ENCODE measurements at places on chromosomes 2 and 18. TPM values are rescaled to one million over a fixed set of nuclear protein-coding genes. Genes with fewer than 3 reads are reported as not detected.

DNA sequence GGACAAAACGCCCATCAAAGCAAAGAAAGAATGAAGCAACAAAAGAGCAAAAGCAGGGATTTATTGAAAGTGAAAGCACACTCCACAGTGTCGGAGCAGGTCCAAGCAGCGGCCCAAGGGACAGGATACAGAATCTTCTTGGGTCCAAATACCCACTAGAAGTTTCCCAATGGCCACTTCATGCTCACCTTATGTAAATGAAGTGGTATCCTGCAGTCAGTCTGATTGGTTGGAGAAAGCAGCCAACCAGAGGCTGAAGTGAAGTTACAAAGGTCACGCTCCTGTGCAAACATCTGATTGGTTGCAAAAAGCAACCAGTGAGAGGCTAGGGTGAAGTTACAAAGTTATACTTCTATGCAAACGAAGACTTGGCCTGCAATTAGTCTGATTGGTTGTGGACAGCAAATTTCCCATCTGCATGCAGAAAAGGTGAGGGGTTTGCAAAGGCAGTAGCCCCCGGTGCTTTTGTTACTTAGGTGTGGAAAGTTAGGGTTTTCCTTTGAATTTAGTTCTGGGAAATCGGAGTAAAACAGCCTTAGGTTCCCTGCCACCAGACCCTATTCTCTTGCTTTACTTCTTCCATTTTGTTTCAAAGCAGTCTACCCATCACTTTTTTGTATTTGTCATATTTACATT lies 12.9 kb downstream of the DUSP19 start:
- DNase-seq = no peak

DNA sequence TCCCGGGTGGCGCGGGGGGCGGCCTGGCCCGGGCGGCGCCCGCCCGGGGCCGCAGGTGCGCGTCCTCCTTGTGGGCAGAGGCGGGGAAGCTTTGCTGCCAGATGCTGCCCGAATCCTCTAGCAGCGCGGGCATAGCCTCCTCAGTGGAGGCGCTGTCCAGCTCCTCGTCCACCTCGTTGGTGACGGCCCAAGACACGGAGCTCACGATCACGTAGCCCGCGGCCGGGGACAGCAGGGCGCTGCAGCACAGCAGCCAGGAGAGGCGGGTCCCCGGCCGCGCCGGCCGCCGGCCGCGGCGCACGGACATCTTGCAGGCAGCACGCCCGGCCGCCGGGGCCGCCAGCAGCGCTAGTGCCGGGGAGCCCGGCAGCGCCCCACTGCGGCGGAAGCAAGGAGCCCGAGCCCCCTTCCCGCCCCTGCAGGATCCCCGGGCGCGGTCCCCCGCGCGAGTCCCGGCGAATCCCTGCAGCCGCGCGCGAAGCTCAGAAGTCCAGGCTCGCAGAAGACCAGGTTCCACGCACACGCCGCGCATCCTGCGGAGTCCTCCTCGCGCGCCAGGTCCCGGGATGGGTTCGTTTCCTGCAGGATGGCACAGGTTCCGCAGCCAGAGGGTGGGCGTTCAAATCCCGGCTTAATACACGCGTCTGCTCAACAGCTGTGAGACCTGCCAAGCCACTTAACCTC lies at the start of gene CREG2:
Gene CREG2, minus strand, starts transcription at position 353 of the 684 bp plus-strand sequence. Its CDS starts 46 bp downstream, at position 307.
- DNase-seq = peak; percentile 74

DNA sequence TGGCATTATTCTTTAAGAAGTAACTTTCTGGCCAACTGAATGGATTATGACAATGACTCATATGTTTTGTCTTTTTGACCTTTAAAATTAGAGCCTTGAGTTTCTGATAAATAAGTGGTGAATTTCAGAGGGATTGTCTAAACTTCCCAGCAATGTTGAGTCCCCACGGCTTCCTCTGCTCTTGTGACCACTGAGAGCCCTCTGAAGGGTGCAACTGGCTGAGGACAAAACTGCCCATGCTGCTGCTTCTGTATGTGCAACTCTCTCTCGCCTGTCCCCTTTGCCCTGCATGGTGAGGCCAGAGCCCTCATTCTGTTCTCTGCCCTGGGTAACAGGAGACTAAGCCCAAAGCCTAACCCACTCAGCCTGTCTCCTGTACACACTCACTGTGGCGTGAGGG lies 52.7 kb upstream of the SLC14A1 start:
- DNase-seq = no peak

DNA sequence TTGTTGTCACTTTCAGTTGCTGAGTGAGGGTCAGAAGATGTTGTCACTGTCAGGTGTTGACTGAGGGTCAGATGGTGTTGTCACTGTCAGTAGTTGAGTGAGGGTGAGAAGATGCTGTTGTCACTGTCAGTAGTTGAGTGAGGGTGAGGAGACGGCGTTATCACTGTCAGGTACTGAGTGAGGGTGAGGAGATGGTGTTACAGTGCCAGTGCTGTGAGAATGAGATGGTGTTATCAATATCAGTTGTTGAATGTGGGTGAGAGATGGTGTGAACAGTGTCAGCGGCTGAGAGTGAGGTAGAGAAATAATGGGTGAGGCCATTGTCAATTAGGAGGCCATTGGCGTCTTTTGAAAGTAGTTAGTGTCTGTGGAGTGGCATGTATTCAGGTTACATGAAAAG lies 1.6 kb upstream of the ATP9B start:
- no peak for DNase-seq

GRCh38 chr2:146461068-146461467 lies 1383.8 kb upstream of the ACVR2A start:
- DNase-seq = no peak

DNA sequence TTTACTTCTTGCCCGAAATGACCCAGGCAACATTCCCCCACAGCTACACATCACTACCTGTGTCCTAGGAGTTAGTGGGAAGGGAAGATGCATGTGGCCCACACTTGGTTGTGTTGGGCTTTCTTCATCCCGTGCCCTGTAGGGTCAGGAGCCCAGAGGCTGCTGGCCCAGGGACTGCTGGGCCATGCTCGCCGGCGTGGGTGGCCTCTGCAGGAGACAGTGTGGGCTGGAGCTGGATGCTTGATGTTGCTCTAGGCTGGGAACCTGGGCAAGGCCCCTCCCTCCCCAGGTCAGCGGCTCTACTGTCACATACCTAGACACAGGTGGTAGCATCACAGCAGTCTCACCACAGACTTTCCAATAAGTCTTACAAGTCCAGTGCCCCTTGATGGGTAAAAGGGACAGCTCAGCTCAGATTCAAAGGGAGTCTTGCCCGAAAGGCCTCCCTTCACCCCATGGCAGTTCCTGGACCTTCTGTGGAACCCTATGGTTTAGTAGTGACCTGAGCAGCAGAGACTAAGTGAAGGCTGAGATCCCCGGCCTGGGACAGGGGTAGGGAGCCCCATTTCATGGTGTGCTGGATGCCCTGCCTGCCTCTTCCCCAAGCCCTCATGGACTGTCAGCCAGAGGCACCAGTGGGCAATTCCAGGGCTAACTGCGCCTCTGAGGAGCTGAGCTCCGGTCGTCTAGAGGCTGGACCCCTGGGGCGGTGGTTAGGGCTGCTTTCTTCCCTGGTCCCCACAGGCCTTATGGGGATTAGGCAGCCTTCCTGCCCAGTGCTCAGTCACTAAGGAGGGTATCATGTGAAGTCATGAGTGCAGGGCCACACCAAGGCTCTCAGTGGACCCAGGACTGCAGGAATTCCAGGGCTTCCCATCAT lies 45.4 kb upstream of the FAHD2A start:
- peak; percentile 40 for DNase-seq

- no peak for DNase-seq
Measured at GRCh38 chr2:142082368-142082767, 48.4 kb downstream of the LRP1B start.

- DNase-seq = no peak
Measured at GRCh38 chr2:178279142-178279541, 84.8 kb downstream of the OSBPL6 start.

DNA sequence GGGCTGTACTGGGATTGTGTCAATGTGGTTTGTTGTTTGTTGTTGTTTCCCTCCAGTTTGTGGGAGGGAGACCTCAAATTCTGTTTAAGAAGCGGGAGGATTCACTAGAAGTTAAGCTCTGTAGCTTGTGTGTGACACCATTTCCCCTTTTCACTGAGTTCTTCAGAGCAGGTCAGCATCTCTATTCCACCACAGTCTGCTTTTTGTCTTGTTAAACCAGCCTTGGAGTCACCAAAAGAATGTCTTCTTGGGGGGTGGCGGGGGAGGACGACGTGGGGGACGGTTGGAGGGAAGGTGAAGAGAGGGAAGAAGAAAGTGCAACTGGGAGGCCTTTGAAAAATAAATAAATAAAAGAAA lies 2.3 kb upstream of the BCL11A start:
- no peak for DNase-seq

DNA sequence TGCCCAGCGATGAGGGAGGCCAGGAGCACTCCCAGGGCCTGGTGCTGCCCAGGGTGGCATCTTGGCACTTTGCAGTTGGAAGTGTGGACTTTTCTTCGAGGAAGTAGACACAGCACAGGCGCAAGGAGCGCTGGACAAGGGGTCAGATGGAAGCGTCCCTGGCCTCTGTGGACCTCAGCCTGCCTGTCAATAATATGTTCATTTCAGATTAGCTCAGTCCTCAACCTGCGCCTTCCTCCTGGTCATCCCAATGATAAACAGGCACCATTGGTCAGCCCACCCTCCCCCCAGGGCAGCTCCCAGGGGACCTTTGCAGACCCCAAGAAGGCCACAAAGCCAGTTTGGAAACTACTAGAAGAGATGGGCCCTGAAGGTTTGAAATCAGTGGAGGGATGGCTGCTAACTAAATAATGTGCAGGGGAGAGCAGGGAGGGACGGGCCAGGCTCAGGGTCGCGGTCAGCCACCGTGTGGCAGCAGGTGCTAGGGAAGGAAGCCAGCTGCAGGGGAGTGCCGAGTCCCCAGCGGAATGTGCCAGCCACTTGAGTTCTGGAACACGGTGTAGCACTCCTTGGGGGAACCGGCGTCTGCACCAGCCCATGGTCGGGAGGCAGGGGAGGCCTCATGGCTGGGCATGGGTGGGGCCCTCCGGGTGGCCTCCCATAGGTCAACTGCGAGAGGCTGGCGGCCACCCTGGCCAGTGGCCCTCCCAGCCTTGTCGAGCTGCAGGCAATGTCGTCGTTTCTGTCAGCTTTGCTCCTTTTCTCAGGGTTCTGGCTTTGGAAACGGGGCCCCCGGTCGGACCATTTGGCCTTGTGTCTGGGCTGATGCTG lies 59.9 kb downstream of the ADI1 start:
- DNase-seq = no peak

GRCh38 chr2:168210895-168211570 lies 36.4 kb downstream of the STK39 start:
- DNase-seq = no peak

GRCh38 chr2:28436525-28437051 lies 43.9 kb downstream of the FOSL2 start:
- DNase-seq = peak; percentile 64

DNA sequence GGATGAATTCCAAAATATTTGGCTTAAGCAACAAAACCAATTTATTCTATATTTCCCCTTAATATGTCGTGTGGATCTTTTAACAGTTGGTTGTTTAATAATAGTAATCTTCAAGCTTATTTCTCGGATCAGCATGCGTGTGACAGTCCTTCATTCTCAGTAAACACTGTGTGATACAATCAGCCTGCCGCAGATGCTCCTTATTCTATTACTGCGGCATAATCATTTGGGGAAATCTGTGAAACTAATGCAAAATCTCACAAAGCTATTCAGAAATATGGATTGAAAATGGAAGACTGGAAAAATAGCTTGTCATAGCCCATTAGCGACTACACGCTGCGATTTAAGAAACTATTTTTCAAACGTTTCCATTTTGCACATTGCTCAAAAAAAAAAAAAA lies 36.9 kb downstream of the LINC00305 start:
- DNase-seq = no peak

DNA sequence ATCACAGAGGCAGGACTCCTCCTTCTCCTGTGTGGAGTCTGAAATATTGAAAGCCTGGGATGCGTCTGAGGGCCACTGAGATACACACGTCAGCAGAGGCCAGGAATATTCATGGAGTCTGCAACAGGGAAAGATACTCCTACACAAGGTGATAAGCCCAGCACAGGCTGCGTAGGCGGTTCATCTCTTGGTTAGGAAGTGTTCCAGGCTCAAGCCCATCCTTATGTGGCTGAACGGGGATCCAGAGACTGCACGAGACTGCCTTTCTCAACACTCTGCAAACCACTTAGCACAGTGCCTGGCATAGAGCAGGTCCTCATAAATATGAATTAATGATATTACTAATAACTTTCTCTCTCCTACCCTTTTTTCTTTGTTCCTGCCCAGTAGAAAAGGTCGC lies 29.2 kb upstream of the AGPS start:
- no peak for DNase-seq

GRCh38 chr2:96553176-96553956 lies 16.8 kb downstream of the ARID5A start:
- DNase-seq = no peak

- DNase-seq = peak; percentile 88
Measured at GRCh38 chr2:105398336-105399206, at the start of gene FHL2. TSS of gene FHL2 (minus strand) at chr2:105399051. CDS start at chr2:105386516, 12,535 bp downstream.

DNA sequence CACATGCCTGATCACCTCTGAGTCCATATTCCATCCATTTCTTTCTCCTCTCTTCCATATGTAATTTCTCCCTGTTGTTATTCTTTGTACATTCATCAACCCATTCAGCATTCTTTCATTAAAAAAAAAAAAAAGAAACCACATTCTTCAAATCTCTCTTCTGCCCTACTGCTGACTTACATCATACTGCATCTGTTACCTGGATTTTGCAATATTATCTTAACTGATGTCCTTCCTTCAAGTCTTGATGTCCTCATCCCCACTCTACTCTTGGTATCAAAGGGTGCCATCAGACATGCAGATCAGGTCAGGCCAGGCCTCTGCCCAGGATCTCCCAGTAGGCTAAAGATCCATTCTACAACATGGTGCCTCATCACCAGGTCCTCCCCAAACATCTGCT lies 90.6 kb downstream of the SGPP2 start:
- DNase-seq = no peak

- DNase-seq = no peak
Measured at GRCh38 chr2:152629202-152629601, 88.1 kb downstream of the PRPF40A start.

GRCh38 chr18:31229829-31230228 lies 67.2 kb upstream of the DSC1 start:
- no peak for DNase-seq

Gene TXNL1
- total RNA-seq = 39.8 TPM

Gene POTEC
- not detected for total RNA-seq

Gene ZNF385B
- 2.8 TPM for total RNA-seq

Gene MAPK4
- total RNA-seq = 14.9 TPM

Gene OTOS
- total RNA-seq = not detected

Gene MEP1B
- not detected for total RNA-seq

Gene MOCOS
- total RNA-seq = 0.49 TPM

Gene ABCB11
- total RNA-seq = under 0.01 TPM
